ENCODE measurements at places on chromosomes 11 and 22.

DNA sequence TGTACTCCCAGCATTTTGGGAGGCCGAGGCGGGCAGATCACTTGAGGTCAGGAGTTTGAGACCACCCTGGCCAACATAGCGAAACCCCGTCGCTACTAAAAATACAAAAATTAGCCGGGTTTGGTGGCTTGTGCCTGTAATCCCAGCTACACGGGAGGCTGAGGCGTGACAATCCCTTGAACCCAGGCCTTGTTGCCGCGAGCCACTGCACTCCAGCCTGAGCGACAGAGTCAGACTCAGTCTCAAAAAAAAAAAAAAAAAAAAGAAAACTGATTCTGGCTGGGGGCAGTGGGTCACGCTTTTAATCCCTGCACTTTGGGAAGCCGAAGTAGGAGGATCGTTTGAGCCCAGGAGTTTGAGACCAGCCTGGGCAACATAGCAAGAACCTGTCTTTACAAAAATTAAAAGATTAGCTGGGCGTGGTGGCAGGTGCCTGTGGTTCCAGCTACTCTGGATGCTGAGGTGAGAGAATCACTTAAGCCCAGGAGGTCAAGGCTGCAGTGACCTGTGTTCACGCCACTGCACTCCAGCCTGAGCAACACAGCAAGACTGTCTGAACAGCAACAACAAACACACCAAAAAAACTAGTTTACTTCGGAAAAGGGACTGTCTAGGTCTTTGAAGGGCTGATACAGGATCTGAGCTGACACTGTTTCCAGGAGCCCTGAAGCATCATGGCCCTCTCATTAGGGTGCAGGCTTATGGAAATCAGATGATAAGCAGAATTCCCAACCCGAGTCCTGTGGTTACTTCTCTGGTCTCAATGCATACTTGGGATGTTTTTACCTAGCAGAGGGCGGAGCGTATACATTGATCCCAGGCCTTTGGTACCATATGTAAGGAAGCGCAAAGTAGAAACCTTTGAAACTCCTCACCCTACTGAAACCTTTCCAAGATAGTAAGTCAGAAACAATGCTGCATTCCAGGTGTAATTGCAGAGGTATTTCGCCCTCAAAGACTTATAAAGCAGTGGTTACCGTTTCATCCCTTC, 1.8 kb upstream of the CHKB start:
- no peak for DNase-seq

DNA sequence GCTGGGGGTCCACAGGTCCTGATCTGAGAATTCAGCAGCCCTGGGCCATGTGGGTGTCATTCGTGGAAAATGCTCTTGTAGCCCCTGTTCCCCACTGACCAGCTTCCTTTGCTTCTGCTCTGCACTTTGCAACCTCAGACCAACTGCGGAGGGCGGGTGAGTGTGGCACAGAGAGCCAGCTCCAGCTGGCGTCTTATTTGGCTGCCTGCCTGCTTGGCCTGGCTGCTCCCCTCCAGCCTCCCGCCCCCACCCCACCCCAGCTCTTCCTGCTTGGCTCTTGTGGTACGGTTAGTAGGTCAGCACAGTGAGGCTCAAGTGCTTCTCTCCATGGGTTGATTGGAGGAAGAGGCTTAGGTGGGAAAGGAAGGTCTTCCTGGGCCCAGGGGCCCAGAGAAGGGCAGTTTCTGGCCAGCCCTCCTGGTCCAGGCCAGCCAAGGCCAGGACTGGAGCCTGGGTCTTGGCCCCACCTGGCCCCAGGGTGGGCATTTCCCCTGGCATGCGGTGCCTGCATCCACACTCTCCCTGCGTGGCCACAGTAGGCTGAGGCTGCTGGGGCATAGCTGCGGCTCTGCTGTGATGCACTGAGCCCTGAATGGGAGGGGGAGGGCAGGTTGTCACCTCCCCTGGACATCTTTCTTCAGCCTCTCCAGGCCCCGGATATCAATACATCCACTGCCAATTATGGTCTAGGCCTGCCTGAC, 26.5 kb downstream of the MYO7A start:
- DNase-seq: no peak

DNA sequence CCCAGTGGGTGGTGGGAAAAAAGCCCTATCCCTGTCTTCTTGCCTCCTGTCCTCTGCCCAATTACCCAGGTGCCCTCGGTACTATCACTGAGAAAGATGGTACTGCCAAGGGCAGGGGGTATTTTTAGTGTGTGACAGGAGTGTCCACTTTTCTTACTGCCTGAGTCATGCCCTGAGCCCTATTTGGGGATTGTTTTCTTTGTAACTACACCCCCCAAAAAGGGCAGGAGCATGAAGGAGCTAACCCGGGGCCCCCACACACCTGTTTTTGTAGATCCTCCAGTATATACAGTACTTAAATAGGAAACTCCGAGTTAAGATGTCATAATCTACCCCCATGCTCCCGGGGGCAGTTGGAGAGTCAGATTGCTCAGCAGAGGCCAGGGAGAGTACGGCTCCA, 3.8 kb downstream of the SMTNL1 start:
- DNase-seq: no peak

DNA sequence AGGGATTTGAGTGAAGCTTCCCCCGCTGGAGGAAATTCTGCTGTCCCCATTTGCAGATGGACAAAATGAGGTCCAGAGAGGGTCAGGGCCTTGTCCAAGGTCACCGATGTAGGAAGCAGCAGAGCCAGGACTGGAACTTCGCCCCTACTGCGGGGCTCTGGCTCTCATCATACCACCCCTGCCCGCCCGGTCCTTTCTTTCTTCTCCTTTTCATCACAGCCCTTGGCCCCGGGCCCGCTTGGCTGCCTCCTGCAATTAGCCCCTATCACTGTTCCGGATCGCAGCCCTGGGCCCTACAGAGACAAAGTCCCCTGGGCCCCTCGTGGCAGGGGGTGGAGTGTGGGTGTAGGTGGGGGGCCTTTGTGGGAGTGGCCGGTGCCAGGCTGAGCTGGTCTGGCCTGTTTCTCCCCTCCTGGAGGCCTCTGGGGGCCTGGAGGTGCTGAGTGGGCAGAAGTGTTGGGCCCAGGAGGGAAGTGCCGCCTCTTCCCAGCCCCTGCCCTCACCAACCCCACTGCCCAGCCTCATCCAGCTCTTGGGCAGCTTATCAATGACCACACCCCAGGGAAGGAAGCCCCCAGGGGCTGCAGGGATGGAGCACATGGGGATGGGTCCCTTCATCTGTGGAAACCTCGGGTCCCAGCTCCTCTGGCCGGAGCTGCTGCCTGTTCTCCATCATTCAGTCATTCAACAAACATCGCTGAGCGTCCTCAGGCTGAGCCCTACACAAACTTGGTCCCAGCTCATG, 3.4 kb downstream of the EMID1 start:
- no peak for DNase-seq

Data from activated CD8-positive, alpha-beta memory T cell treated with anti-CD3 and anti-CD28 coated beads for 1 hour (primary cell).